Stimulated activated CD8-positive, alpha-beta memory T cell treated with anti-CD3 and anti-CD28 coated beads, Interleukin-12 subunit alpha, Interleukin-12 subunit beta, amount 100 ng/mL, for 1 hour (primary cell): ENCODE measurements at places on chromosomes 6 and 20.

GRCh38 chr6:20237677-20238460, 25.6 kb upstream of the MBOAT1 start:
- DNase-seq = no peak

DNA sequence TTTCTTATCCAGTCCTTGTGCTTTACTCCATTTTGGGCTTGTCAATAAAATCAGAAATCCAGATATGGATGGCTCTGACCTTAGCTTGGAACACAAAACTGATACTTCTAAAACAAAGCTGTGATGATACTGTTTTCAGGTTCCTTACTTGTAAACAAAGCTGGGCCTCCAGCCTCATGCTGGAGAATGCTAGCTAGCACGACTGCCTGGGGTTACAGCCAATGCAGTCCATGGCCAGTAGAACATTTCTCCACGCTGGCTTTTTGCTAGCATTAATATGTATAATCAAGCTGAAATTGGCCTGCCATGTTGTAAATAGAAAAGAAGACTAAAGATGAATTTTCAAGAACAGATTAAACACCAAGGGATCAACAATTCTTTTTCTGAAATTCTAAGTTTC, 63.9 kb downstream of the MTHFD1L start:
- DNase-seq = no peak

- no peak for DNase-seq
Measured at GRCh38 chr6:21902628-21903169, 309.1 kb downstream of the SOX4 start.

DNA sequence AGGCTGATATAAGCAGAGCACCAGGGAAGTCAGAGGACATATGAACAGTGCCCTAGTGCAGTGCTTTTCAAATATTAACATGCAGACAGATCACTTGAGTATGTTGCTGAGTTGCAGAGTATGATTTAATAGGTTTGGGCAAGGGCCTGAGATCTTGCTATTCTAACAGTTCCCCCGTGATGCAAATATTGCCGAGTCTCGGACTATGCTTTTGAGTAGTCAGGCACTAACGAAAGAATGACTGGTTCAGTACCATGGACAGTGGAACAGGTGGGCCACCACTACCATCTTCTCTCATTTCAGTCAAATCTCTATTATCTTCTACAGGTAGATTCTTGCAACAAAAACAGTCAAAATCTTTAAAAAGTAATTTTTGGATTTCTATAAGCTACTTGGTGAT, 3.7 kb upstream of the TMEM200A start:
- no peak for DNase-seq

DNA sequence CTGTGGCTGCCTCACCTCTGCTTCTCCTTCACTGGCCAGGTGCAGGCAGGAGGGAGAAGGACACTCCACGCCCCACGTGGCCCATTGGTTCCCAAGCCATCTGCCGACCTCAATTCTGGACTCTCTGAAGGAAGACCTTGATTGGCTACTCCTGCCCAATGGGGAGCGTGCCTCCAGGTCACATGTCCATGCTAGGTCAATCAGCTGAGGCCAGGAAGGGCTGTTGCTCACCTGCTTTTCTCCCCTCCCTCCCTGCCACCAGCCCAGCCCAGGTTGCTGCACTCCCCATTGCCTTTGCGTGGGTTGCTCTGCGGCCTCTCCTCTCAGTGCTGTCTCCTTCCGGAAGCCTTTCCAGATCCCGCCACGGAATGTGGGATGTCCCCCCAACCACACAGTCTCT, 21.9 kb upstream of the CDH4 start:
- no peak for DNase-seq

DNA sequence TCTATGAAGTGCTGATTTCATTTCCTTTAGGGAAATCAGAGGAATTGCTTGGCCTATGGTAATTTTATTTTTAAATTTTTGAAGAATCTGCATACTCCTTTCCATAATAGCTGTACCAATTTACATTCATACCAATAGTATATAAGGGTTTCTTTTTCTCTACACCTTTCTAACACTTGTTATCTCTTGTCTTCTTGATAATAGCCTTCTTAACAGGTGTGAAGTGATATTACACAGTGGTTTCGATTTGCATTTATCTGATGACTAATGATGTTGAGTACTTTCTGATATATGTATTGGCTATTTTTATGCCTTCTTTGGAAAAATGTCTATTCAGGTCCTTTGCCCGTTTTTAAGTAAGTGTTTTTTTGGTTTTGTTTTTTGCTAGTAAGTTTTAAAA, 40.8 kb downstream of the SMAP1 start:
- no peak for DNase-seq

DNA sequence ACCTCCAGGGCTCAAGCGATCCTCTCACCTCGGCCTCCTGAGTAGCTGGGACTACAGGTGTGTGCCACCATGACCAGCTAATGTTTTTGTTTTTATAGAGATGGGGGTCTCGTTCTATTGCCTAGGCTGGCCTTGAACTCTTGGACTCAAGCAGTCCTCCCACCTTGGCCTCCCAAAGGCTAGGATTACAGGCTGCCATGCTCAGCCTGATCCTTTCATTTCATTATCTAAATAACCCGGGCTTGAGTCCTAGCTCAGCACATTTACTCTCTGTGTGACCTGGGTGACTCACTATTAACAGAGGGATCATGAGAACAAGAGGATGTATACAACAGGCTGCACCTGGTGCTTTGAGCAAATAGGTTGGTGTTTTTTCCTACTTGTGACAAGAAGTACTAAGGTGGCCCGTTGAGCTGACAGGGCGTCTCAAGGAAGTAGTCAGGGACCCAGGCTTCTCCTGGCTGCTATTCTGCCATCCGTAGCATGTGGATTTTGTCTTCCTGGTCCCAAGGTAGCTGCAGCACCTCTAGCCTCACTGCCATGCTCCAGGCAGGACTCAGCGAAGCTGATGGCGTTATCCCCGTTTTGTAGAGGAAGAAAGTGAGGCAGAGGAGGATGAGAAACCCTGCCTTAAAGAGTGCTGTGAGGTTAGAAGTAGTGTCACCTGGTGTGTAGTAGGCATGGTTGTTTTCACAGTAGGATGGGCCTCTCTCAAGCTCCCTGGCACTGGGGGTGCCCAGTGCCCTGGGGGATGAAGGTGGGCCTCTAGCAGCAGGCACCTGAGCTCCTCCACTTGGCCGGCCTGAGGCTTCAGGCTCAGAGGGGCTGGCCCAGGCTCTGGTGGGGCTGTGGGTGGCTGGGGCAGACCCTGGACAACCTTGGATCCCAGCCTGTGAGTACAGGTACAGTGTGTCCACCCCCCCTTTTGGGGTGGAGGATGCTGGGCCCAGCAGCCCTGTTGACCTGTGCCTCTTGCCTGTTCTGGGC, 62.4 kb downstream of the ADNP start:
- no peak for DNase-seq

- DNase-seq = no peak
Measured at GRCh38 chr20:62929051-62929538, 2.8 kb upstream of the DIDO1 start.

DNA sequence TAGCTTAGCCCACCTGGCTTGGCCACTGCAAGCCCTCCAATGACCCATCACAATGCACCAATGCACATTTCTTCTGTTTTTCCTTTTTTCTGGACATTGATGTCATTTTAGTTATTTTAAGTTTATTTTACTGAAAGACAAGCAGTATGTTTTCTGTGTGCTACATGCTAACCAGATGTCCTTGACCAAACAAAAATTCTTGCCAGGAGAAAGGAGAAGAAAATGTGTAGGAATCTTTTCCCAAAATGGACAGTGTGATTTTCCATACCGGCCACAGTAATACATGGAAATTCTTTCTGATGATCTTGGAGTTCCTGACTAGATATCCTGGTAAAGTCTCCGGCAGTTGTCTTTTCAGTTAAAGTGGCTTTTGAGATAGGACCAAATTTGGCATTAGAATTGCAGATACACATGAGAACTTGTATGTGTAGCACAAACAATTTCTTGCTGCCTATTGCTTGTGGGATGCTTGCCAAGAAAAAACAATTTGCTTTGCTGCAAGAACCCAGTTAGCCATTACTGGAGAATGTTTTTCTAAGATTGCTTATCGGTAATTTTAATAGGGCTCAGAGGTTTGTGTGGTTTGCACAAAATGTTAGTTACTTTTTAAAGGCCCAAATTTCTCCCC, 696.5 kb upstream of the CITED2 start:
- no peak for DNase-seq
